Muscle of leg (tissue), 16 donors: ENCODE measurements at places on chromosomes 2 and 18.

DNA sequence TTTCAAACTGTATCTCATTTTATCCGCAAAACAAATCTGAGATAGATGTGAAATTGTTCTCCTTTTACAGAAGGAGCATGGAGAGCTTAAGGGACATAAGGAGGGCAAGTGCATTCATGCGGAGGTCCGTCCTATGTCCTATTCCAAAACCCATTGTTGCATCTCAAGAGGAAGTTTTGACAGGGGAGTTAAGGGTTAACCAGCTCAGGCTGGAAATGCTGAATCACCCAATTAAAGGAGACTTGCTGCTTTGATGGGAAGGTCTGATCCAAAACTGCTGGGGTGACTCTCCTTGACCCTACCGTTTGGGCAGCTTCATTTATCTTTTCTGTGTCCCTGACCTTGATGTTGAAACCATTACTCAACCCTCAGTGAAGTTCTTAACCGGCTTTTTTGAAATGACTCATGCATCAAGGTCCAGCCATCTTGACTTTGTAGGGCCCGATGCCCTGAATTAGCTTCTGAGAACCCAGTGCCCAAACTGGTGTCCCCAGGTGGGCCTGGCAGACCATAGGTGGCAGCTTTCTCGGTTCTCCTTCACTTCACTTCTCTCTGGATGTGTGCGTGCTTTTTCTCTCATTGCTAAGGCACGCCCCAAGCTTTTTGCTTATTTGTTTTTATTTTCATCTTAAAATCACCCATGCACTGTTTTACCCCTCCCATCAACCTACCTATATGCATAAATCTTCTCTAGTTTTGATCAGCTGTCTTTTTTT lies 15.9 kb upstream of the TXNDC2 start:
- H3K4me3 ChIP-seq: no peak overlapping the region
- H3K27ac ChIP-seq: no peak overlapping the region
- no peaks in the 10 kb centered on the region for H3K4me1 ChIP-seq
- no peaks in the 10 kb centered on the region for H3K36me3 ChIP-seq
- H3K27me3 ChIP-seq: no peaks in the 10 kb centered on the region
- DNase-seq: no peak

DNA sequence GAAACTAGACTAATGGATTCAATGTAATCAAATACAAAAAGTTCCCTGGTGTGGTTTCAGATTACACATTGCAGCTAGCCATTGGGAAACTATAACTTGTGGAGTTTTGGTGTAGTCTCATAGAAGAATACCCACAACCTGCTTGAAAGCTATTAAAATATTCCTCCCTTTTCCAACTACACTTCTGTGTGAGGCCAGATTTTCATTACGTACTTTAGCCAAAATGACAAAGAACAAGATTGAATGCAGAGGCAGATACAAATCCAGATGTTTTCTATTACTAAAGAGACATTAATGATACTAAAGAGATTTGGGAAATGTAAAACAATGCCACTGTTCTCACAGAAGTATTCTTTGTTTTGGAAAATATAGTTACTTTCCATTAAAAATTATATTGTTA lies 128.7 kb upstream of the SLC35G4 start:
- DNase-seq: peak; percentile 56
- H3K36me3 ChIP-seq: no peaks in the 10 kb centered on the region
- no peaks in the 10 kb centered on the region for H3K27me3 ChIP-seq

GRCh38 chr2:128410035-128410757 lies 91.5 kb upstream of the HS6ST1 start:
- no peak overlapping the region for H3K4me3 ChIP-seq
- no peaks in the 10 kb centered on the region for H3K27me3 ChIP-seq
- peaks cover 17% of the 10 kb centered on the region for H3K4me1 ChIP-seq

DNA sequence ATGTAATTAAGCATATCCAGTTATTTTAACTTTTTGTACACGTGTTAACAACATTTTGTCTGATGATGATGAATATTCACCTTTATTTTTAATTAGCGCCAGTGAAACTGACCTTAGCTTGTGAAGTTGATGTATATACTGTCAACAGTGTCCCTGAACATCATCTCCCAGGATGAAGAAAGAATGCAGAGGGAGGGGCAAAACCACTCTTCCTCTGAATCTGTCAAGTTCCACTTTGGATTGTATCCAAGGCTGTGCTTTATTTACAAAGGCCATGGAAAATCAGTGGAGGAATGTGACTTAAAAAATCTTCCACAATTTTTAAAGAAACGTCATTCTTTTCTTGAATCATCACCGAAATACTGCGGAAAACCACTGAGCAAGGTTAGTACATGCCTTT lies 4.5 kb upstream of the RMDN2 start:
- DNase-seq: no peak
- H3K4me1 ChIP-seq: peaks cover 3% of the 10 kb centered on the region
- H3K36me3 ChIP-seq: no peaks in the 10 kb centered on the region
- no peak overlapping the region for H3K4me3 ChIP-seq
- no peaks in the 10 kb centered on the region for H3K27me3 ChIP-seq
- H3K27ac ChIP-seq: no peak overlapping the region

GRCh38 chr18:13361431-13361830 lies 142.9 kb downstream of the LDLRAD4 start:
- no peak overlapping the region for H3K4me3 ChIP-seq
- no peak for DNase-seq
- H3K36me3 ChIP-seq: no peaks in the 10 kb centered on the region
- no peaks in the 10 kb centered on the region for H3K27me3 ChIP-seq
- peaks cover 5% of the 10 kb centered on the region for H3K4me1 ChIP-seq

- H3K27me3 ChIP-seq: no peaks in the 10 kb centered on the region
- DNase-seq: no peak
- H3K36me3 ChIP-seq: peaks cover 15% of the 10 kb centered on the region
- H3K27ac ChIP-seq: no peak overlapping the region
- H3K4me3 ChIP-seq: no peak overlapping the region
Observed at GRCh38 chr2:171952276-171952675, 30.0 kb downstream of the HAT1 start.

DNA sequence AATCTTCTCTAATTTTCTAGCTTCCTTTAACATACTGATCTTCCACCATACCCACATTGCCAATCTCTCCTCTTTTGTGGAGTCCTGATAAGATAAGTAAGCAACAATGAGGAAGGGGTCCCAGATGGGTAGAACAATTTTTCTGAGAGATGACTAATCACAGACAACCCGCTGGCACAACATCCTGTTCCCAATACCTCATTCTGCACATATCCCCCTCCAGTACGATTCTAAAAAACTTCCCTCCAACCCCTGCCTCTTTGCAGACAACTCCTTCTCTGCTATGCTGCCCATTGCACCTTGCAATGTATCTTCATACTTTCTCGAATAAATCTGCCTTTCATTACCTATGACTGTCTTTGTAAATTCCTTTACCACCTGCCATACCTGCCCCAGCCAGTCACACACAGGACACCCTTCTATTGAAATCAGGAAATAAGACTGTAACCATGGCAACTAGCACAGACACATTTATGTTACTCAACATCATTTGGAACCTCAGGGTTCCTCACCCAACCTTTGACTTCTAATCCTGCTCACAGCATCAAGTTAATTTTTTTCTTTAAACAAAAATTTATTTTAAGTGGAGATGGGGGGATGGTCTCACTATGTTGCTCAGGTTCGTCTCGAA lies 7.4 kb upstream of the EXOC6B start:
- H3K36me3 ChIP-seq: no peaks in the 10 kb centered on the region
- peaks cover 4% of the 10 kb centered on the region for H3K27me3 ChIP-seq
- DNase-seq: no peak
- H3K4me3 ChIP-seq: no peak overlapping the region

DNA sequence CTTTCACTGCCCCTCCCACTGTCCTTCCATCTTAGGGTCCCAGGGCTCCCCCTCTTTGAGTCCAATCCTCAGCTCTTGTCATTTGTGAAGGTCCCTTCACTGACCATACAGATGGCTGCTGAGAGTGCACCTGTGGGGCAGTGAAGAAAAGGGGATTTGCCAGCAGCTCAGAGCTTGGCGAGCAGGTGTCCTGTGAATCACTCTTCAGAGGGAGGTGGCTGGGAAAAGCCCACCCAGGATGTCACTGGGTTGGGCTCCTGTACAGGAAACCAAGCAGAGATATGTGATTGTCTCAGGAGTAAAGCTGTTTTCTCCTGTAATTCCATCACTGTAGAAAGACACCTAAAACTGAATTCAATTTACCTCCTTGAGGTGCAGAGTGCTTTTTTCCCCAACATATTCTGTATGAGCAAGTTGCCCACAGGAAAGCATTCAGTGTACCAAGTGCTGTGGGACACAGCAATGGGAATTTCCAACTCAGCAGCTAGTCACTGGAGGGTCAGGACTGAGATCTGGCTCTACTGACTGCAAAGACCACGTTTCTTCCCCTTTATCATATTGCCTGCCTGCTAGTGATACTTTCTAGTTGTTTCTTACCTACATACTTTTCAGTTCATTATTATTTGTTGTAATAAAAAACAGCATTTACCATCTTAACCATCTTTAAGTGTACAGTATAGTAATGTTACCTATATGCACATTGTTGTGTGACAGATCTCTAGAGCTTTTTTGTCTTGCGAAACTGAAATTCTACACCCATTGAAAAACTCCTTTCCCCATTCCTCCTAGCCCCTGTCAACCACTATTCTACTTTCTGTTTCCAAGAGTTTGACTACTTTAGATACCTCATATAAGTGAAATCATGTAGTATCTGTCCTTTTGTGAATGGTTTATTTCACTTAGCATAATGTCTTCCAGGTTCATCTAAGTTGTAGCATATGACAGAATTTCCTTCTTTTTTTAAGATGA lies 239.1 kb downstream of the TSN start:
- no peaks in the 10 kb centered on the region for H3K27me3 ChIP-seq
- no peak overlapping the region for H3K4me3 ChIP-seq
- no peak overlapping the region for H3K27ac ChIP-seq
- H3K4me1 ChIP-seq: peaks cover 3% of the 10 kb centered on the region
- H3K36me3 ChIP-seq: no peaks in the 10 kb centered on the region
- DNase-seq: no peak

DNA sequence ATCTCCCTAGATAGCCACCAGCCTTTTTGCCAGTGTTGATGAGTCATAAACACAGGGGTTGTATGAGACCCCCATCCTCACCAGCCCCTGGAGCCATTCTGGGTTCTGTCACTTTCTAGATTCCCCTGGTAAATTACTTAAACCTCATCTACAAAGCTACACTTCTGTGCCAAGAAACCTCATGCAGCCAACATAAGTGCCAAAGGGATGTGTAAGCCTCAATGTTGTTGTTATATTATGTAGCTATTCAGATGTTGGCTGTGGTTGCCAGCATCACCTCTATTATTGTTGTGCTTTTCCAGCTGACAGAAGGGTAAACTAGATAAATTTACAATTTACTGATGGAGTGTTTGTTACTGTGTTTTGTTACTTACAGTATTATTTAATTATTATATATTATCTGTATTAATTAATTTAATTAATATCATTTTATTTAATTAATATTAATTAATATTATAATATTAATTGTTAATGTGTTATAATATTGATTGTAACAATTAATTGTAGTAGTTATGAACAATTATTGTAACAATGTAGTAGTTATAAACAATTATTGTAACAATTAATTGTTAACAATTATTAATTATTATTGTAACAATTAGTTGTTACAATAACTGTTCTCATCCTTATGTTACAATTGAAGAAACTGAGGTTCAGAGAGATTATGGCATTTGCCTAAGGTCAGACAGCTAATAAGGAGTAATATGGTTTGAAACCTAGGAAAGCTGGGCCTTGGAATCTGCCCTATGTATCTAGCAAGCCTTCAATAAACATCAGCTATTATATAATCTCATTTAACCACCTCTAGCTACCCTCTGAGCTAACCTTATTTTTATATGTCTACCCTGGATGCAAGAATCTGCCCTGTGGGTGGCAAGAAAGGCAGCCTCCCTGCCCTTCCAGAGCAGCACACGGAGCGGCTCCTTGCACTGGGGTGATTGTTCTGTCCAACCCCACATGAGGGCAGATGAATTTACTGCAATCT lies 36.1 kb downstream of the PSTPIP2 start:
- no peak for DNase-seq
- H3K27ac ChIP-seq: no peak overlapping the region
- H3K27me3 ChIP-seq: no peaks in the 10 kb centered on the region
- no peaks in the 10 kb centered on the region for H3K4me1 ChIP-seq

GRCh38 chr18:55462652-55463051 lies 125.3 kb downstream of the TCF4 start:
- peak overlapping the region; percentile 80 for H3K27ac ChIP-seq
- no peaks in the 10 kb centered on the region for H3K27me3 ChIP-seq
- peaks cover 3% of the 10 kb centered on the region for H3K36me3 ChIP-seq
- H3K4me3 ChIP-seq: no peak overlapping the region
- peaks cover 15% of the 10 kb centered on the region for H3K4me1 ChIP-seq

DNA sequence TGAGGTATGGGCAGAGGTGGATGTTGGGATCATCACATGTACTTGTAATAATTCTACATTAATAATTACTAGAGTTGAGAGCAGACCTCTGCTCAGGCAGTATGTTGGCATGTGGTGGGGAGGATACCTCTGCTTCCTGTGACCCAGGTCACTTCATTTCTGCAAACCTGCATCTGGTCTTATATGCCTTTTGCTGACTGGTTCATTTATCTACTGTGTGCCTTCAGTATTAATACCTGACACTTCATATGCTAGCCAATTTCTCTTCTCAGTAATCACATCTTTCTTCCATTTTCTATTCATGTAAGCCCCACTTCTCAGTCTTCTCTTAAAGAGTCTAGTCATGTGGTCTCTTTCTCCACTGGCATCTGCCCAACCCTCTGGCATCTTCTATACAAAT lies 41.1 kb upstream of the DLX2 start:
- no peaks in the 10 kb centered on the region for H3K4me1 ChIP-seq
- H3K36me3 ChIP-seq: no peaks in the 10 kb centered on the region
- H3K27me3 ChIP-seq: peaks cover 4% of the 10 kb centered on the region
- no peak for DNase-seq
- no peak overlapping the region for H3K4me3 ChIP-seq
- no peak overlapping the region for H3K27ac ChIP-seq
